Epithelial cell of umbilical artery (primary cell): ENCODE measurements at places on chromosomes 3 and 15. TPM values are rescaled to one million over a fixed set of nuclear protein-coding genes. Genes with fewer than 3 reads are reported as not detected.

The UROC1 gene
- total RNA-seq = not detected in 2 replicates

The MEX3B gene
- total RNA-seq = 5.8 and 10.6 TPM in 2 replicates

The AMIGO3 gene
- total RNA-seq = 0.32 TPM in 1 of 2 replicates, not detected in the other

The GRK7 gene
- total RNA-seq = not detected in 2 replicates

The FBXO40 gene
- total RNA-seq = under 0.01 TPM in 1 of 2 replicates, not detected in the other
